ENCODE measurements at places on chromosomes 5 and 9.

DNA sequence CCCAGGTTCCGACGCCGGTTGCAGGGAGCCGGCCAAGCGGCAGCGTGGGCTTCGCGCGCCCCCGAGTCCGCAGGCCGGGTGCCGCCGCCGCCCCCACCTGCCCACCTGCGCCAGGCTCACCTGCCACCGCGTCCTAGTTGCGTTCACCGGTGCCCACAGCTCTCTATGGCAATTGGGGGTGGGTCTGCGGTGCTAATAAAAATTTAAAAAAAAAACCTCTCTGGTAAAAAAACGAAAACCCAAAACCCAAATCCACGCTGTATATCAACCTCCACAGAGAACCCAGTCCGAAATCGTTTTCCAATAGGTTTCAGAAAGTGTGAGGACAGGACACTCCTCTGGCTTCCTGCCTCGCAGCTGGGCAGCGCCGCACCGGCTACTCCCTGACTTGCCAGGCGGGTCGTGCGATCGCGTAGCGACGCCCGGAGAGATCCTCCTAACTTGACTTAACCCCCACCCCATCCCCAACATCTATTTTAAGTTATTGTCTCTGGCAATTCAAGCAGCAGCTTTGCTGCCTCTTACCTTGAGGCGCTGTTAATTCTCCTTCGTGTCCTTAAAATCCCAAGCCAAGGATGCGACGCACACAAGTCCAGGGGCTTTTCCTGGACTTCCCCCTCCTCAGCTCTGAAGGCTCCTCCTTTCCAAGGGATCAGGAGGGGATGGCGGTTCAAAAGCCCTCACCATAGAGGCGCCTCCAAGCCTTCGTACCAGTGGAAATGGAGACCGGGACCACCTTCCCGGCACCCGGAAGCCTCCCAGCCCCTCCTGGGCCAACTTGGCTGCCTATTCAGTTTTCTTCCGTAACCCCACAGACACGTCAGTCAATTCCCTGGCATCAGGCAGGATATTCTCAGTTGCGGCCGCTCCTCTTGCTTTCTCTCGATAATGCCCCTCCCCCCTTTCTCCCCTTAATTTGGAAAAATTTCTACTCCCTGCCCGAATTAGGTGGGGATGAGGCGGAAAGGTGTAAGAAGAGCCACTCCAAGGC lies 1639.4 kb upstream of the C9orf72 start:
- no peak for DNase-seq

GRCh38 chr9:13070612-13071595 lies 208.6 kb downstream of the MPDZ start:
- DNase-seq = no peak

GRCh38 chr5:156934450-156935211 lies 28.4 kb downstream of the TIMD4 start:
- DNase-seq = no peak

- DNase-seq = no peak
Observed at GRCh38 chr5:73451224-73452130, 2.9 kb upstream of the FOXD1 start.

DNA sequence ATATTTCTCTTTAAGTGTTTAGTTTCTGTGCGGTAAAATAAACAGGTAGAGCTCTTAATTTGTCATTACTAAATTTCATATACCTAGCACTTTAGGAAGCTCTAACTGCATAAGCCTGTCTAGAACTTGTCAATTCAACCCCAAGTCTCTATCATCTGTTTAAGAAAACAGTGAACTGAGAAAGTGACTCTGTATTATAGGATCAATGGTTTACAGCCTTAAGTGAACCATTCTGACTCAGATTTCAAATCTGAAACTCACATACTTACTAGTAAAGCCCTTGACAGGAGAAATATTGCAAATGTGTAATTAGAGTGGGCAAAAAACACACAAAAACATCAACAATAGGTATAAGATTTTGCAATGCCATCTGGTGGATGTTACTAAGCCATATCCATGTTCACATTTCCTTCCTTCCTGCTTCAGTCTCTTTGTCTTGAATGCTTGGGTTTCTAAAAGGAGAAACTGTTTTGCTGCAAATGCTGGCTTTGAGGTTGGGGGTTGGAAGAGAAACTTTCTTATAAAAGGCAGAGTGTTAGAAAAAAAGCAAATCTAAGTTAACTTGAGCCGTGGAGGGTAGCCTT lies 101.8 kb downstream of the DOCK8 start:
- DNase-seq = no peak
